ENCODE measurements at places on chromosomes 3 and 15.

DNA sequence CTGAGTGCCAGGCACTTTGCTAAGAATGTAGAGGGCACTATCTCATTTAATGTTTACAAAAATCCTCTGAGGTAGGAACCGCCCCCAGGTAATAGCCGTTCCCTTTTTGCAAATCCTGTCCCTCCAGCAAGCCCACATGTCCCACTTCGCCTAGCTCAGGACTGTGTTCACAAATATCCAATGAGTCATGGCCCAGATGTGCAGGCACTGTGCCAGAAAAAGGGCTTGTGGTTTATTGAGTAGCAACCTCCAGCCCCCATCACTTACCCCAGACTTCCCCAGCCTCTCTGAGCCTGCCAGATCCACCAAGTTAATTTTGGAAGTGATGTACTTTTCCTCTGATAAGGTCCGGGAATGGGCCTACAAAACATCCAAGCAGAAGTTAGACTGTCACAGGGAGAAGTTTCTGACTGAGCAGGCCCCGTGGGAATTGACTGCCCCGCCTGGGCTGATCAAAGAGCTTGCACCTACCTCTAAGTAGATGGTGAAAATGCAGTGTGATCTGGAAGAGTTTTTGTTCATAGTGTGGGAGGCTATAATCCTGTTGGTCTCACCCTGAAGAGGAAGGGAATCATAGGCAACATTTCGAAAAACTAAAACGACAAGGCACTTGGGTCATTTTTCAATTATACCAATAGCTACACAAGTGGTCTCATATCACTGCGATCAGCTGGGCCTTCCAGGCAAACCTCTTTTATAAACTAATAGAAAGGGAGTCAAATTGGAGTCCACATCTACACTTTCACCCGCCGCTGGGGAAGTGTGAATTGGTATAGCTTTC lies 15.7 kb downstream of the KIF9 start:
- peak; percentile 51 for DNase-seq

DNA sequence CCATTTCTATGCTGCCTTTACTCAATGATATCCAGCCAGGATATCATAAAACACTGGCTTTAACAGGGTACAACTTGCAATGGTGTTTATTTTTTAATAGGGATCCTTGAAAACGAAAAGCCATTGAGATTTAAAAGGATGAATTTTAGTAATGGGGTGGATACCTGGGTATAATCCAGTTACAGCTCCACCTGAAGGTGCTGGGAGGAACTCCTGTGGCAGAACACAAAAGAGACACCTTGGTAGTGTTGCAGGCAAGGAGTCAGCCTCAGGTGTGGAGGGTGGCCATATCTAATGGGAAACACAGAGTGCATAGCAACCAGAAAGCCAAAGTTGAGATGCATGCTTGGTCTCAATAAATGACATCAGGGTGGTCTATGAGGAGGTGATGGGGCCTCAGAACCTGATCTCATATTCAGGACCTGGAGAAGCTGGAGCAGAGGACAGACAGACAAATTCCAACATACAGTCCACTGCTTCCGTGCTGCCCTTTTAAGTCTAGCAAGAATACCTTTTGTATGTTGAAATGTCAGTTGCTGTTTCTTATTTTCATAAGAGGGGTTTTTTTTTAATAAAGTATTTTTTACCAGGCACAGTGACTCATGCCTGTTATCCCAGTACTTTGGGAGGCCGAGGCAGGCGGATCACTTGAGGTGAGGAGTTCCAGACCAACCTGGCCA lies 12.0 kb upstream of the PAQR9 start:
- DNase-seq, result no peak

- no peak for DNase-seq
Measured at GRCh38 chr15:50665938-50666337, 20.7 kb downstream of the TRPM7 start.

- no peak for DNase-seq
Measured at GRCh38 chr15:96735632-96736240, 405.2 kb downstream of the NR2F2 start.

DNA sequence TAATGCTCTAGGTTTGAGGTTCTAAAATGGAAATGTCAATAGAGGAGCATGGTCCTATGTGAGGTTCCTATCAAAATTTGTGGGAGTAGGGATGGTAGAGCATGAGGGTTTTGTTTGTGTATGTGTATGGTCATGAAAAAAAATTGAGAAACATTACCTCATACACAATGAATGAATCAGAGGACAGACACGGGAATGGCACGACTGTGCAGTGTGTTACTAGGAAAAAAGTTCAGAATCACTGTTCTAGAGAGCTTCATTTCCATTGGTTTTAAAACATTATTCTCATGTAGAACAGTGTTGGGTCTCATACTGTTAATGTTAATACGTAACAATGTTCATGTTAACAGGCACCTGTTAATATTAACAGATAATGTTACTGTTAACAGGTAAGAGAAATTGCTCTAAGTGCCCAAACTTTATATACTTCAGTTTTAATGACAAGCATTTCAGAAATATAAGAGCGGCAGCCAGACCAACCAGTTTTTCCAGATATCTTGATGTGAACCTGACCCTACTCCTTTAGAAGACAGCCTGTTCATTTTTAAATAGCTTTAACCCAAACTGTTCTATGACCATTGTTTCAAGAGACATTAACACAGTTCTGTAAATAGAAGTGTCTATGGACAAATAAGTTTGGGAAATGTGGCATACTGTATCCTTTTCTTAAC lies 48.0 kb downstream of the SLC15A2 start:
- no peak for DNase-seq

DNA sequence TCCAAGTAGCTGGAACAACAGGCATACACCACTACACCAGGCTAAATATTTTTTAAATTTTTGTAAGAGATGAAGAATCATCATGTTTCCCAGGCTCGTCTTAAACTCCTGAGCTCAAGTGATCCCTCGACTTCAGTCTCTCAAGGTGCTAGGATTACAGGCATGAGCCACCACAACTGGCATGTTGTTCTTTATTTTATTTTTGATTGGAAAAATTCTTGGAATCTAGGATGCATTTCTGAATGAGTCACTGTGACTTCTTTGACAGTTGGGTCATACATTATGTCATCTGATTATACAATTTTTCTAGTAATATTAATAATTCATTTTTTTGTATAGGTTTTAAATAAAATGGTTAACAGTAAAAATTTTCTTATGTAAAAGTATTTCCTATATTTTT lies 870.2 kb downstream of the SI start:
- no peak for DNase-seq

- no peak for DNase-seq
Measured at GRCh38 chr15:56927816-56928215, 9.4 kb downstream of the TCF12 start.

GRCh38 chr15:39935241-39935640 lies 1.3 kb downstream of the EIF2AK4 start:
- DNase-seq, result no peak

DNA sequence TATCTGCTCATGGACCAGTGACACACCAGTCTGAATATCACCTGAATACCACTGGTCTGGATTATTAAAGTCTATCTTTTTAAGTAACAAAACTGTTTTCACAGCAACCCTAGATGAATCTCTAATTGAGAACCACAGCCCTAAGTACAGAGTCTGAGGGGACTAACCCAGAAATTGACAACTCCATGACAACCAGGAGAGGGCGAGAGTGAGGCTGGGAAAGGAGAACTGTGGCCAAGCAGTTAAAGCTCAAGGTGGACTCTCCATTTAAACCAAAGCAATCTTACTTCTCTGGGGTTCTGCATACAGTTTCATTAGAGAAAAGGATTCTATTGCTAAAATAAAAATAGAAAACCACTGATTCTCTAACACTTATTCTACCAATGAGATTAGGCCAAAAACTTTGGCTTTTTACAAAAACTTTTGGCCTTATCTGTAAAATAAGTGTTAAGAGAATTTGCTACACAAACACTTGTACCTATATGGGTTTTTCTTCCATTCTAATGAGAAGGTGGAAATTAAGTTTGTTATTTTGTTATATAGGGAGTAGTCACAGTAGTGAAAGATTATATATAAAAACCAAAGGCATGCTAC lies 11.4 kb downstream of the NEK10 start:
- DNase-seq, result no peak

DNA sequence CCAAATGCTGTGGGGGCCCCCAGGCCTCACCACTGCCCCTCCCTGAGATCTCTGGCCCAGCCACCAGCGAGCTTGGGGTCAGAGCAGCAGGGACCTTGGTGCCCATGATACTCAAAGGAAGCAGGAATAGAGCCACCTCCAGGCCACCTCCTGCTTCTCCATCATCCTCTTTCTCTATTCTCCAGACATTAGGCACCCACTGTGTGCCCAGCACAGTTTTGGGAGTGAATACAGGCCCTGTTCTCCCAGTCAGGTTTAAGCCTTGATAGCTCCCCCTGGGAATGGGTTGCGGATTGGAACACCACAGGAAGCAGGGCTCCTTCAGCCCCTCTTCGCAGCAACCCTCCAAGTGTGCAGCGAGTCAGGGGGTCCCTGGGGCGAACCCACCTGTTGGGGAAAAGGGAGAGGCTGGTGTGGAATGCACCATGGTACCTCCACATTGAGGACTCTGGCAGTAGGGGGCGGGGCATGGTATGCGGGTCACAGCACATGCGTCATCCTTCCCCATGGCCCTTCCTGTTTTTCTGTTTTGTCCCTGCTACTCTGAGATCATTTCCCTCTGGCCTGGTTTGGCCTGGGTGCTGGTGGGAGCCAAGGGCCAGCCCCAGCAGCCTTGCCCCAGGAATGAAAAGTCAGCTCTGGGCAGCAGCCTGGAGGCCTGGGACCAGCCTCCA lies 14.2 kb upstream of the SEMA3B start:
- no peak for DNase-seq

DNA sequence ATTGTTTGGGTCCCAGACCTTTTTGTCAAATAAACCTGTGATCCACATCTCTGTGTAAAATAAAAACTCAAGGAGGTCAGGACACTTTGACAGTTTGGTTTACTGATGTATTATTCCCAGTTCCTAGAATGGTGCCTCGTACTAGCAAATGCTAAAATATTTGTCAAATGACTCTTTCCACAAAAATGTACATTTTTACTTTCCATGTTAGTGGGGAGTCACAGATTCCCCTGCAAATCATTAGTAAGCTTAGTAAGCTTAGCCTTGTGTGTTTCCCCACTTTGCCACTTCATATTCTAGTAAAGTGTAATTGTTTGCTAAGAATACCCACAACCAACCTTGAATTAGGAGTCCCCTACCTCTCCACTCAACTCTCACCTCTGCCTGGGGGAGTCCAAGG lies 2.4 kb upstream of the MAGI1 start:
- no peak for DNase-seq

- DNase-seq, result no peak
Measured at GRCh38 chr3:53100818-53101466, 29.3 kb downstream of the RFT1 start.

GRCh38 chr3:179732661-179733348 lies 80.0 kb downstream of the USP13 start:
- DNase-seq, result no peak

- DNase-seq, result no peak
Measured at GRCh38 chr3:160224811-160225175, 429 bp upstream of the C3orf80 start.

- peak; percentile 57 for DNase-seq
Measured at GRCh38 chr3:9947025-9947995, 4.9 kb downstream of the PRRT3 start.

GRCh38 chr15:67216859-67217258 lies 37.6 kb downstream of the AAGAB start:
- no peak for DNase-seq

GRCh38 chr15:38260077-38260476 lies 7.4 kb downstream of the SPRED1 start:
- DNase-seq, result no peak

Measured in putamen (tissue), 1 donor.